Stimulated activated CD4-positive, alpha-beta T cell treated with anti-CD3 and anti-CD28 coated beads, Interleukin-15, amount 100 ng/mL, for 24 hours (primary cell): ENCODE measurements at places on chromosomes 1 and 21.

DNA sequence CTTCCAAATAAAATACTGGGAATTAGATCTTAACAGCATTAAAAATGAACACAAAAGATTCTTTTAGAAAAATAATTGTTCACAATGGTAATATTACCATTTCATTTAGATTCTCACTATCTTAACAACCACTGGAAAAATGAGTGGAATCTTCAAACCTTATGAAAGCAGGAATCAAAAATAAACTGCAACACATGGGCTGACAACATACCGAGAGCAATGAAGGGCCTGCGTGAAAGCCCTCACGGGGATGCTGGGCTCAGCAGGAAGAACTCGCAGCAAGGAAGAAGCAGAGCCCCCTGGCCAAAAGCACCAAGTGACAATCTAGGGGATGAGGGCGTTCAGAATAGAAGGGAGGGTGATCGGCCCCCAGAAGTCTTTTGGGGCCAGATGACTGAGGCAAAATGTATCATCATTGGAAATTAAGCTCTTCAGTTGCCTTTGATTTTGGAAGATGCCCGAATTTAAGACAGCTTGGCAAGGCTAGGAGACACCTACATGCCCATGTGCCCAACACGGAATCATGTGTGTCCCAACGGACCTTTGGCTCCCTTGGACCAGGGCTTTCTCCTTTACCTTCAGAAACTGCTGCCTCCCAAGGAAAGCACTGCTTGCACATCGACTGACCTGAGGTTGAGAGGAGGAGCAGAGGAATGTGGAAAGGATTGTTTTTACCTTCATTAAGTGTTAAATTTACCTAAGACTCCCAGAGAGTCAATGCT lies 103.9 kb downstream of the TGFBR3 start:
- no peak for DNase-seq

- no peak for DNase-seq
These were observed 24.5 kb upstream of the PPP2R5A start for GRCh38 chr1:212260557-212261355.

DNA sequence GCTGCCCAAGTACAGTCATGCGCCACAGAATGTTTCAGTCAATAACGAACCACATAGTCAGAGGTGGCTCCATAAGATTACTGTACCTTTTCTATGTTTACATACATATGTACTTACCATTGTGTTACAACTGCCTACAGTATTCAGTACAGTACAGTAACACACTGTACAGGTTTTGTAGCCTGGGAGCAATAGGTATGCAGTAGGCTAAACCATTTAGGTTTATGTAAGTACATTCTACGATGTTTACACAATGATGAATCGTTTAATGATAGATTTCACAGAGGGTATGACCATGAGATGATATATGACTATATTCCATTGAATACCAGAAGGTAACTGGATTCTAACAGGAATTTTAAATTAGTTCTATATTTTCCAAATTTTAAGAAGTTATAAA lies 10.5 kb downstream of the YY1AP1 start:
- no peak for DNase-seq

DNA sequence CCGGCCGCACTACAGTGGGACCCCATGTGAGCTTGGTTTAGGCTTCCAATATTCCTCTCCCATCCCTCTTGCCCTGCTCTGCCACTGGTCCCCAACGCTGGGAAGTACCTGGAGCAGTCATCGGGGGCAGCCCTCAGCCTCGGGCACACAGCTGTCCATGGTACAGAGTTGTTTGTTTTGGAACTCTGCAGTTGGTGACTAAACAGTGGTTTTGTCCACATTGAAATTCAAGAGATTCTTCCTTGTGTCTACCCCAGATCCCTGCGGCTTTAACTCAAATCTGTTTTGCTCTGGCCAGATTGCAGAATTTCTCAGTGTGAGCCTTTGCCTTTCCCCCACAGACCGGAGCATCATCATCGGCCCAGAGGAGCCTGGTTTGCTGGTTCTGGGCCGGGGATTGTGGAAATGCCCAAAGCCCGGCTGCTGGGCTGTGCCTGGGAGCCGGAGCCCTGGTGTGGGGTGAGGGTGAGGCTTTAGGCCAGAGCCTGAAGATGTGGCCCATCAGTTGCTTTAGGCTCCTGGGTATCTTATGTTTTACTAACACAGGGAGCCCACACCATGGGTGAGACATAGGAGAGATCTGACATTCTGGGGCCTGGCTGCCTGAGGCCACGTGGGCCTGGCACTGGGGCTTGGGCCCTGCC lies 93.2 kb downstream of the ARHGEF10L start:
- DNase-seq: no peak

DNA sequence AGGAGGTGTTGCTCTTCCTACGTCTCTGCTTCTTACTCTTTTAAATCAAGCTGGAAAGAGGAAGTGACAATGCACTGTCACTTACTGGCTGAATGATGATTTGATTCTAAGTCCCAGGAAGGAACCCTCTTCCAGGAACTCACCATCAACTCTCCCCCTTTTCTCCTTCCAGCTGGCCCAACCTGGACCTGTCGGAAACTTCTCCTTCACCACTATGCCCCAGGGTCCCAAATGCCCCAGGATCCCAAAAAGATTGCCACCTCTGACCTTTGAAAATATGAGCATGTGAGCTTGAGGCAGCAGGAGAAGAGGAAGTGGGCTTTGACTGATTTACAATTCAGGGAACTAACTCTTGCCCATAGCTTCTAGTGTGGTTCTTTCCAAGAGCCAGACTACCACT lies 5.3 kb upstream of the ADAMTS5 start:
- DNase-seq: no peak

GRCh38 chr1:41454406-41454805 lies 30.1 kb downstream of the EDN2 start:
- DNase-seq: no peak

GRCh38 chr1:226651732-226652105 lies 87.4 kb downstream of the ITPKB start:
- no peak for DNase-seq

- DNase-seq: no peak
These were observed 843 bp upstream of the BCAN start for GRCh38 chr1:156640842-156641706.

DNA sequence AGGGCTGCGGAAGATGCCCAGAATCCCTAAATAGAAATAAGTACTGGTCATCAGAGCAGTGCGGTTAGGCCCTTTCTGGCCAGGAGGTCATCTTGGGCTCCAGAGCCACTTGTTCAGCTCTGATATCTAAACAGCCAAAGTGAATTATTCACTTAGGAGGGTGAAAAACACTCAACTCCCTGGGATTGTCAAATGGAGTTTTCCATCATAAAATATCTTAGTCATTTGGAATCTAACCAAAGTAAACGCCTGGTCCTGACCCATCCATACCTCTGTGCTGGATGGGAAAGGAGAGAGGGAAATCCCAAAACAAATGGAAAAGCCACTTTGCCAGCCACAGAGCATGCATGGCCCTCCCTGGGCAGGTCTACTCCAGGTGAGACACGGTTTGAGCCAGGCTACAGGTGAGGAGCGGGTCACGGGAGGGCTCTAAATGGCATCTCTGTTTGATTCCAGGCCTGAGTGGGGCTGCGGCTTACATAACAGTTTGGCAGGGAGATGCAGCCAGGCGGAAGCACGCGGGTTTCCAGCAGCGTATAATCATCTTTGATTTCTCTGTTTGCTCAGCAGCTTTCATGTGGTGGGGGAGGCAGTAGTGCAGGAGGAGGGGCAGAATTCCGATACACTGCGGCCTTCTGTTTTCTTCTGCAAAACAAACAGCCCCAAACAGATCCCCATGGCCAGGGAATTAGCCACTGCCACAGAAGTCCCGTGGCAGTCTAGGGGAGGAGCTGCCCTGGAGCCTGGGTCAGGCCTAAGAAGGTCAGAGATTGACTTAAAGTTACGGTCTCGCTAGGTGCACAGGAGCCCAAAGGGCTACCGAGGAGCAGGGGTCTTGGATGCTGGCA lies 59.1 kb upstream of the ZNF648 start:
- DNase-seq: no peak

DNA sequence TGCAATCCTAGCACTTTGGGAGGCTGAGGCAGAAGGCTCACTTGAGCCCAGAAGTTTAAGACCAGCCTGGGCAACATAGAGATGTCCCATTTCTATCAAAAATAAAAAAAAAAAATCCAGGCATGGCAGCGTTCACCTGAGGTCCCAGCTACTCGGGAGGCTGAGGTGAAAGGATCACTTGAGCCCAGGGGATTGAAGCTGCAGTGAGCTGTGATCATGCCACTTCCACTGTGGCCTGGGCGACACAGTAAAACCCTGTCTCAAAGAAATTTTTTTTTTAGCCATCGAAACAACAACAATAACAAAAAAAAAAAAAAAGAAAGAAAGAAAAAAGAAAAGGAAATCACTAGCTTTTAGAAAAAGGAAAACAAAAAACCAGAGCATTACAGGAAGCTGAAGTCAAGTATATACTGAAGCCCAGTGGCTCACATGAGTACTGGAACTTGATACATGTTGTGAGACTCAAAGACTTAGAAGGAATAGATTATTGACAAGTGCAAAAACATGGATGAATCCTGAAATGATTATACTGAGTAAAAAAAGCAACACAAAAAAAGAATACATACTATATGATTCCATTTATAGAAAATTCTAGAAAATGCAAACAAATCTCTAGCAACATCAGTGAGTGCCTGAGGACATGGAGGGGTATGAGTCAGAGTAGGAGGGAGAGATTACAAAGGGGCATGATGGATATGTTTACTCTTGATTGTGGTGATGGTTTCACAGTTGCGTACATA lies 6.1 kb upstream of the RABGAP1L start:
- no peak for DNase-seq

GRCh38 chr1:81197591-81197990 lies 603.1 kb upstream of the ADGRL2 start:
- DNase-seq: no peak

GRCh38 chr1:230382001-230382491 lies 44.1 kb downstream of the PGBD5 start:
- no peak for DNase-seq

DNA sequence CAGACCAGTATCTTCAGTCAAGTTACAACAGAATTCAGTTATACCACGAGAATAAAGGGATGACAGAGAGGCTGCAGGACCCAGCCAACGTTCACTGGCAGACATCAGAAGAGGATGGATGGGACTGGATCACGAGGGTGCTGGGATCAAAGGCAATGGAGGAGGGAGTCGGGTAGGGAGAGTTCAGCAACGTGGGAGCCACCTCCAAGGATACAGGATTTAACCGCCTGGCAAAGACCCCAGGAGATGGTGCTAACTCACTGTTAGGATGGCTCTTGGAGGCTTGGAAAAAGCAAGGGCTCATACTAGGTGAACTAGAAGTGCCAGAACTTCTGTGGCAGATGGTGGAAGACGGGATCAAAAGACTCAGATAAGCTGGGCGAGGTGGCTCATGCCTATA lies 99.1 kb upstream of the DISP3 start:
- no peak for DNase-seq

DNA sequence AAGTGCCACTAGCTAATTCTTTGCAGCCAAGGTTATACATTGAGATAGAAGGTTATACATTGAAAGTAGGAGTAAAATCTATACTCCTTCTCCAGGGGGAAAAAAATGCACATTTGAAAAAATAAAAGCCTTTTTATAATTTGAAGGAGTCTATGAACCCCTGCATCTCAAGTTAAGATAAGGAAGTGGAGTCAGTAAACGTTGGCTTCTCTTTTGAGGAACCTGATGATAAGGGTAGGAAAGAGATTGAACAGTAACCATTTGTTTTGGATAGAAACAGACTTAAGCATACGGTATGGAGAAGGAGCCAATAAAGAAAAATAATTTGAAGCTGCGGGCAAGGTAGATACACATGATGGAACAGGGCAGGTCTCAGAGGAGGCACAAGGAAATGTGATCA lies 64.1 kb downstream of the RPAP2 start:
- no peak for DNase-seq

DNA sequence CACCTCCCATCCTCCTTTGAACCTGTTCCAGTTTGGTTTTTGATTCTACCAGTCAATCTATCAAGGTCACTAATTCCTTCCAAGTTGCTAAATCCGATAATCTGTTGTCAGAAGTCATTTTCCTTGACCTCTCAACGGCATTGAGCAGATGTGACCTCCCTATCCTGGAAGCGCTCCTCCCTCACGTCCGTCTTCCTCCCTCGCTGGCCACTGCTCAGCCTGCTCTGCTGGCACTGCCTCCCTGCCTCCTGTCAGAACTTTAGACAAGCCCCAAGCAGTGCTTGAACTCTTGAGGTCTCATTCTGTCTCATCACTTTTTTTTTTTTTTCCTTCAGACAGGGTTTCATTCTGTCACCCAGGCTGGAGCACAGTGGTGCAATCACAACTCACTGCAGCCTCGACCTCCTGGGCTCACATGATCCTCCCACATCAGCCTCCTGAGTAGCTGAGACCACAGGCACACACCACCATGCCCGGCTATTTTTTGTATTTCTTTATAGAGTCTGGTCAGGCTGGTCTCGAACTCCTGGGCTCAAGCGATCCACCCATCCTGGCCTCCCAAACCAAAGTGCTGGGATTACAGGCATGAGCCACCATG lies 4.4 kb upstream of the ACOT7 start:
- no peak for DNase-seq

GRCh38 chr1:183110326-183110880 lies 75.7 kb upstream of the LAMC2 start:
- no peak for DNase-seq

DNA sequence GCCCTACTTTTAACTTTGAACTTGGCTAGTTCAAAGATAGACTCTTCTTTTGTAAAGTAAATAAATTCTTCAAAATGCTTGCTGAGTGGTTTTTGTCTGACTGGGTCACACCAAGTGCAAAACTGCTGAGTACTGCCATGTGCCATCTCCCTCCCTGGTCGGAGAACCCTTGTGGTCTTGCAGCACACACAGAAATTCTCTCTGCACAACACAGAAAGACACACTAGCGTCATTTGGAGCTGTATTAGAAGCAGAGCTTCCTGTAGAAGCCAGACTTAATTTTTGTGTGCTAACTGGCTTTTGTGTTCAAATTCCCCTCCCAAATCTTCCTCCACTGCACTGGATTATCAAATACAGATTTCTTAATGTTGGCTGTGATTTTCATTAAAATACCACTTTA lies 2.5 kb downstream of the PSMB4 start:
- DNase-seq: no peak

DNA sequence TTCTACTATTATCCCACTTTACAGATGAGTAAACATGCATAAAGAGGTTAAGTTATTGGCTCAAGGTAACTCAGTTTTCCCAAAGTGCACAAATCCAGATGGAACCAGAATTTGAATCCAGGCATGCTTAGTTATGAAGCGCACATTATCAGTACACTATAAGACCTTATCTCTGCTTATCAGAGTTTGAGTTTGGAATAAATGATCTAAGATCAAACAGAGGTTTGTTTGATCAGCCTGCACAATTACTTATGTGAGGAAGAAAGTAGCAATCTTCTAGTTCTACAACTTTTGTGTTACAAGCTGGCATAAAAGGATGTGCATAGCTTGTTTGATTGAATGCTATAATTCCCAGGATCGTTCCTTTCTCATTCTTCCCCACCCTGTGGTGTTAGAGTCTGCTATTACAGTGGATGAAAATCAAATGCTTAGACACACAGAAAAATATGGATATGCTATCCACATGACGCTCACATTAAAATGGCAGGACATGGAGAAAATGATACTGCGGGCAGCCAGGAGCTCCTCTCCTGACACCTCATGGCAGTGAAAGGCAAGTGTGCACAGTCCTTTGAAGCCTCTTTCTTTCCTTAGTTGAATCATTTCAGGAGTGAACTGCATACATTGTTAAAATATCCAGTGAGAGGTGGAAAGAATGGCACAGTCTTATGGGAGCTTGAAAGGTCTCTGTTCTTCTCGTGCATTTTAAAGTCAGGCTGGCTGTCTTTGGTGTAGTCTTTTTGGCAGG lies 23.9 kb upstream of the PBX1 start:
- DNase-seq: no peak

- no peak for DNase-seq
These were observed 120.7 kb downstream of the LEPR start for GRCh38 chr1:65541161-65541560.

- DNase-seq: no peak
These were observed 23.0 kb downstream of the DISP3 start for GRCh38 chr1:11501906-11502485.
